Stimulated activated CD8-positive, alpha-beta memory T cell treated with anti-CD3 and anti-CD28 coated beads, Interleukin-4, amount 100 ng/mL, for 1 hour (primary cell): ENCODE measurements at places on chromosomes 3 and 15.

DNA sequence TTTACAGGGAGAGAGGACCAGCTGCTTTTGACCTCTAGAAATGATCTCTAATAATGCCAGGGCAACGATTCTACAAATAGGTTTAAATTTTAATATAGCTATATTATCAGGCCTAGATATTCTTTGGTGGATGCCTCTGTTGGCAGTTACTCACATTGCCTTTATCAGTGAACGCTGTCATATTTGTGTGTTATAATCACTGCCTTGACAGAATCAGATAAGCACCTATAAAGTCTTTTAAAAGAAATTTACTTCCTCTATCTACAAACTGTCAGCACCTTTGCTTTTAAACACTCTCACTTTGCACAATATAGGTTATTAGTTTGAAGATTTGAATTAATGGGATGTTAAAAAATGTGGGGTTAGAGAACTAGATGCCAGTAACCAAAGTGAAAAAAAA is 324.1 kb downstream of the ZIC1 start:
- no peak for DNase-seq

DNA sequence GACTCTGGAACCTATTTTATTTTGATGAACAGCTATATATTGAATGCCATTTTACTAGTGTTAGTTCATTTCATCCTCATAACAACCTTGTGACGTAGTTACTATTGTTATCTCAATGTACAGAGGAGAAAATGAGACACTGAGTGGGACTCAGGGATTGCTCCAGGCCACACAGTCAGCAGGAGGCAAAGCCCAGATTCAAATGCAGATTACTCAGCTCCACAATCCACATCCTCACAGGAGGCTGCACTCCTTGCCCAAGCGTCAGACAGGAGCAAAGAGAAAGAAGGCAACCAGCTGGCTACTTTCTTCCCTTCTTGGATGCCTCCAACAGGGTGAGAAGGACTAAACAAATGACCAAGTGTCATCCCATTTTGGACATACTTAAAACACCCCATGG is 92.0 kb upstream of the CCDC54 start:
- DNase-seq, result no peak

GRCh38 chr15:58213587-58214338 is 75.6 kb downstream of the AQP9 start:
- DNase-seq, result no peak

DNA sequence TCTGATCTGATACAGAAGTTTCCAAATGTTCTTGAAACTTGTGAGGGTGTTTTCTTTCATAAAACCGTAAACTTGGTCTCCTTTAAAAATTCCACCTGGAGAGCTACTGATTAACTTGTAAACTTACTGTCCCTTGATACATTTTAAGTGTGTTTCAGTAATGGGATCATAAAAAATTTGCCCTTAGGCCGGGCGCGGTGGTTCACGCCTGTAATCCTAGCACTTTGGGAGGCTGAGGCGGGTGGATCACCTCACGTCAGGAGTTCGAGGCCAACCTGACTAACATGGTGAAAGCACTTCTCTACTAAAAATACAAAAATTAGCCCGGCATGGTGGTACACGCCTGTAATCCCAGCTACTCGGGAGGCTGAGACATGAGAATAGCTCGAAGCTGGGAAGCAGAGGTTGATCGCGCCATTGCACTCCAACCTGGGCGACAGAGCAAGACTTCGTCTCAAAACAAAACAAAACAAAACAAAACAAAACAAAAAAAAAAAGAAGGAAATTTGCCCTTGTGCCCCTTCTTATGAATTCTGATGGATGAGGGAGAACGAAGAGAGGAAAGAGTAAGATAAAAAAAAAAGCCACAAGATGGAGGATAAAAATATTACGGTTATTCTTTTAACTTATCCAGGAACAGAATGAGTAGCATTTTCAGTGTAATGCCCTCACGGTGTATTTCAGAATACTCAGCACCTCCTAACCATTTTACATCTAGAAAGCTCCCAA is 32.1 kb upstream of the AP4E1 start:
- no peak for DNase-seq

DNA sequence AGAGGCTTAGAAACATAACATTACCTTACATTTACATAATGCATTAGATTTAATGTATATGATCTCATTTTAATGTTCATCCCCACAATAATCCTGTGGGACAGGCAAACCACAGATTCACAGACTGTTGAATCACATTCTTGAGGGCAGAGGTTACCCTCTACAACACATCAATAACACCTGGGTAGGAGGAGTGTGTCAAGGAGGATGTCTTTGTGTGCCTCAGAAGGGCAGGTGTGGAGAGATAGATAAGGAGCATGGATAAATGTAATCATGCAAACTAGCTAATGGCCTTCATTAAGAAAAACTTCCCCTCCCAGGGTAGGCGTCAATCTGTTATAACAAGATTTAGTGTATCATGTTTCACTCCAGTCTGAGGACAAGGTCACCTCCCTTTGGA is 12.9 kb upstream of the MB21D2 start:
- no peak for DNase-seq

DNA sequence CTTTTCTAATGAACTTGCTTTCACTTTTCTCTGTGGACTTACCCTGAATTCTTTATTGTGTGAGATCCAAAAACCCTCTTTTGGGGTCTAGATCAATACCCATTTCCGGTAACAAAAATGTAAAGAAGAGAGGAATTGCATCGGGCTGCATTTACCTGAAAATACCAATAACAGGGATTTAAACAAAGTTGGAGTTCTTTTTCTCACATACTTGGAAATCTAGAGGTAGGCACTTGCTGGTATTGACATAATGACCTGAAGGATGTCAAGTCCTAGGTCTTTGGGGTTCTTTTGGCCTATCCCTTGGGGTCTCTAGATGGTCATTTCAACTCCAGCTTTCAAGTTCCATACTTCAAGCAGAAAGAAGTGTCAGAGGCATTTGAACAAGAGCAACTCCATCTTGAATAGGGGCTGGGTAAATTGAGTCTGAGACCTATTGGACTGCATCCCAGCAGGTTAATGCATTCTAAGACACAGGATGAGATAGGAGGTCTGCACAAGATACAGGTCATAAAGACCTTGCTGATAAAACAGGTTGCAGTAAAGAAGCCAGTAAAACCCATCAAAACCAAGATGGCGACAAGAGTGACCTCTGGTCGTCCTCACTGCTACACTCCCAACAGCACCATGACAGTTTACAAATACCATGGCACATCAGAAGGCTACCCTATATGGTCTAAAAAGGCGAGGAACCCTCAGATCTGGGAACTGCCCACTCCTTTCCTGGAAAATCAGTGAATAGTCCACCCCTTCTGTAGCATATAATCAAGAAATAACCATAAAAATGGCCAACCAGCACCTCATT is 50.8 kb upstream of the ZNF280D start:
- DNase-seq, result no peak

DNA sequence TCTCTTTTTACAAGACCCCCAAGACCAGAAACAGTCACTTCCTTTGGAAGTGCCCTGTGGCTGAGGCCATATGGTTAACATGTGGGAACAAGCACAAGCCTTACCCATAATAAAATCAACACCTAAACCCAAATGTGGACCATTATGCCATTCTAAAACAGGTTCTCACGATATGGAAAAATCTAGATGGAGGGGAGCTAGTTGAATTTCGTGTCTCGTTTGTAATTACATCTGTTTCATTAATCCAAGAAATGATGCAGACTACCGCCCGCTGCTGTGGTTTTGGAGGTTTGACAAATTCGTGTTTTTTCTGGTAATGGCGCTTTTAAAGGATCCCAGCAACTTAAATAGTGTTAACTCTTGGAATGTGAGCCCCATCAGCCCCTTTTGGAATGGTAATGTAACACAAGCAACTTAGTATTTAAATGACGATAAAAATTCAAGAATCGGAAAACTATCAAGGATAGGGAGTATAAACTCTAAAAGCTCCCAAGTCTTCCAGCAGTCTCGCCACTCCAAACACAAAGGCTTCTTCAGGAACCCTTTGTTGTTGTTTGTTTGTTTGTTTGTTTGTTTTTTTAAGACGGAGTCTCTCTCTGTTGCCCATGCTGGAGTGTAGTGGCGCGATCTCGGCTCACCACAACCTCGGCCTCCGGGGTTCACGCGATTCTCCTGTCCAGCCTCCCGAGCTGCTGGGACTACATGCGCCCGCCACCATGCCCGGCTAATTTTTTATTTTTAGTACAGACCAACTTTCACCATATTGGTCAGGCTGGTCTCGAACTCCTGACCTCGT is 1.1 kb downstream of the CNBP start:
- DNase-seq, result no peak

- DNase-seq, result no peak
Observed at GRCh38 chr3:139715743-139716360, 38.1 kb upstream of the NMNAT3 start.

DNA sequence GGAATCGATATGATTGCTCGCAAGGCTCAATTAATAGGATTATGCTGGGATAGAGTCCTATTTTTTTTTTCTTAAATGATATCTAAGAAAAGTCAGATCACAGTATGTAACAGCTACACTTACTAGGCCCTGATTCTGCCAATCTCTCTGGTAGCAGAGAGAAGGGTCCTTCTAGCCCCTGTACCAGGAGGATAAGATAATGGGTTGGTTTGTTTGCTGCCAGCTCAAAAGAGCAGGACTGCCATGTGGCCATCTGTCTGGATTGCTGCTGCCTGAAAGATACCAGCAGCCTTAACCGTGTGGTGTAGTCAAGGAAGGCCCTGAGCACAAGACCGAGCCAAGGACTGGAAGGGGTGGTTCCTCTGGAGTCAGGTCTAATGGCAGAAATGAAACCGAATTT is 236.4 kb downstream of the KLF13 start:
- DNase-seq, result no peak

DNA sequence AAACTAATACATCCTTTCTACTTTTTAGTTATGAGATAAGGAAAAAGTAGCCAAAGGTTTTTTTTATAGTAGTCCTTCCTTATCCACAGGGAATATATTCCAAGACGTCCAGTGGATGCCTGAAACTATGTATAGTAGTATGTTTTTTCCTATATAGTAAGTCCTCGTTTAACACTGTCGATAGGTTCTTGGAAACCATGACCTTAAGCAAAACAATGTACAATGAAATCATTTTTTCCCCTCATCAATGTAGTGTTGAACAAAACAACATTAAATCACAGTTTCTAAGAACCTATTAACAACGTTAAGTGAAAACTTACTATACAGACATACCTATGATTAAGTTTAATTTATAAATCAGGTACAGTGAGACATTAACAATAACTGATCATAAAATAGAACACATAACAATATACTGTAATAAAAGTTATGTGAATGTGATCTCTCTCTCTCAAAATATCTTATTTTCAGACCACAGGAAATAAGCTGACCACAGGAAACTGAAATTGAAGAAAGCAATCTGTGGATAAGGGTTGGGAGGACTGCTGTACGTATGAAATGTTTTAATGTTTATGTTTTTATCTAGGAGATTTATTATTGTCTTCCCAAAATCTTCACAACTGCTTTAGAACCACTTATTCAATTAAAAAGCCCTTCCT is 20.6 kb downstream of the COPS2 start:
- no peak for DNase-seq

DNA sequence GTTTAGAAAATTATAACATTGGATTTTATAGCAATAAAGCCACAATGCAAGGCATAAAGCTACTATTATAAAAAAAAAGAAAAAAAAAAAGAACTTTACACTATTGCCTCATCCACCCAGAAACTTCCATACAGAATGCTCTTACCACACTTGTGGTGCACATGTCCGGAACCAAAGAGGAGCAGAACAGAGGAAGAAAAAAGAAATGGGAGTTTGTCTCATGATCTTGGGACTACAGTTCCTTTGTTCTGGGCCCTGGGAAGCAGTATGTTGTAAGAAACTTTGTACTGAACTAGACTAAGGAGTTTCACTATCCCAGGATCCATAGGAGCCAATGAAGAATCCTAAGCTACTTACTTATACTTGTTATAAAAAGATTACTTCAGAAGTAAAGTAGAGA is 36.1 kb downstream of the FMN1 start:
- DNase-seq, result no peak

DNA sequence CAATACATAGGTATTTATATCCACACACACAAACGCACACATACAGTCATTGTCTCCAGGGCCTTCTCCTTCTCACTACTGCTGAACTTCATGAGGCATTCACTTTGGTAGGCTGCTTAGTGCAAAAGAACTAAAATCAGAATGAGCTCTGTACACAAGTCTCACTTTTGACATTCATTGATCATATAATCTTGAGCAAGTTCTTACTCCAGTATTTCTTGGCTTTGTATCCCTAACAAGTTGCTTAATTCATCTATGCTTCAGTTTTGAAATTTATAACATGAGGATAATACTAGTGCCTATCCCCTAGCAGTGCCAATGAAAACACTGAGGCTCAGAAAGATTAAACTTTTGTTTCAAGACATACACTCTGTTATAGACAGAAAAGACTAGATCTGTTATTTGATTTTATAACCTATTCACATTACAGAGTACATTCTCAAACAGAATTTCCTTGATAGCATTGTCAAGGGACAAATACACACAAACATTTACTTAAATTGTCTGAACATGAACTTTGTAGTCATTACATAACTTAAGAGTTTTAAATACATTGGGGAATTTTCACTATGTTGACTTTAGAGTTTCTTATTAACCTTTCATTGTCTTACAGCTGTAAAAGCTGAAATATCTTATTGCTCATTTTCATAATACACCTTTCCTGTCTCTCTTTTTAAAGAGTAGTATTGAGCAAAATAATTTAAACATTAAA is 55.0 kb upstream of the SI start:
- no peak for DNase-seq

- no peak for DNase-seq
Observed at GRCh38 chr15:32692286-32692685, 25.5 kb upstream of the GREM1 start.

GRCh38 chr3:120820748-120821147 is 78.2 kb downstream of the GTF2E1 start:
- no peak for DNase-seq

DNA sequence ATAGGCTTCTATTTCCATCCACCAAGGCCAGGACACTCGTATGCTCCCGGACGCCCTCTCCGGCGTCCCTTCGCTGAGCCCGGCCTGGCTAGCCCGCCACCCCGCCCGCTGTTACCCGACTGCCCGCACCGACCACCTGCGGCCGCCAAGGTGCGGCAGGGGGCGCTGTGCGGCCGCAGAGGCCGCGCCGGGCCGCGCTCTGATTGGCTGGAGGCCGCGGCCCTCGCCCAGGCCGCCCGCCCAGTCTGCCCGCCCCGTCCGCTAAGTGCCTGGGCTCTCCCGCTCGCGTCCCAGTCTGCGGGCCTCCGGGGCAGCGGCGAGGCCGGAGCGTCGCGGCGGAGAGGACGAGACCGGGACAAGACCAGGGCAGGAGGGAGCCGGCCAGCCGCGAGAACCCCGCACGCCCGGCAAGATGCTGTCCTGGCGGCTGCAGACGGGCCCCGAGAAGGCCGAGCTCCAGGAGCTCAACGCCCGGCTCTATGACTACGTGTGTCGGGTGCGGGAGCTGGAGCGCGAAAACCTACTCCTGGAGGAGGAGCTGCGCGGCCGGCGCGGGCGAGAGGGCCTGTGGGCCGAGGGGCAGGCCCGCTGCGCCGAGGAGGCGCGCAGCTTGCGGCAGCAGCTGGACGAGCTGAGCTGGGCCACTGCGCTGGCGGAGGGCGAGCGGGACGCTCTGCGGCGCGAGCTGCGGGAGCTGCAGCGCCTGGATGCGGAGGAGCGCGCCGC is at the start of gene SYNM:
SYNM (plus strand) TSS at position 293 of the 726 bp plus-strand sequence; CDS start at position 413, 120 bp downstream.
- DNase-seq, result no peak
